ENCODE measurements at places on chromosomes 3 and 15.

GRCh38 chr15:39741258-39741657, 41.4 kb downstream of the FSIP1 start:
- DNase-seq, result no peak

GRCh38 chr15:101664303-101664913, 12.2 kb upstream of the TM2D3 start:
- no peak for DNase-seq

DNA sequence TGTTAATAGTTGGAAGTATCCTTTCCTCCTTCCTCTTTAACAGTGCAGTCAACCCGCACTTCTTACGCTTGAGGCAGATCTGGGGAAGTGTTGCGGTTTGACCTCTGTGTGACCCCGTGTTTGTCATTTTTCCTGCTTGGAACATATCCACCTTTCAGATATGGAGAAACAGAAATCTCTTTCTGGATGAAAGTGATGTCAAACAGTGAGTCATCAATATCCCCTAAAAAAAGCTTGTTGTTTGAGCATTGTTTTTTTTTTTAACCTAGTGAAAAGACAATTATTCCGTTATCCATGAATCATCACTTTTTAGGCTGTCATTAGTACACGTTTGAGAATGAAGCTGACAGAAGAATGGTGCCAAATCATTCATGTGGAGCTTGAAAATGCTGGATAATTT, 293.7 kb downstream of the ARPP21 start:
- DNase-seq, result no peak

GRCh38 chr15:59035201-59035600, 47.7 kb downstream of the RNF111 start:
- no peak for DNase-seq

- DNase-seq, result peak; percentile 70
Measured at GRCh38 chr3:45966950-45967640, 23.8 kb downstream of the CXCR6 start.

DNA sequence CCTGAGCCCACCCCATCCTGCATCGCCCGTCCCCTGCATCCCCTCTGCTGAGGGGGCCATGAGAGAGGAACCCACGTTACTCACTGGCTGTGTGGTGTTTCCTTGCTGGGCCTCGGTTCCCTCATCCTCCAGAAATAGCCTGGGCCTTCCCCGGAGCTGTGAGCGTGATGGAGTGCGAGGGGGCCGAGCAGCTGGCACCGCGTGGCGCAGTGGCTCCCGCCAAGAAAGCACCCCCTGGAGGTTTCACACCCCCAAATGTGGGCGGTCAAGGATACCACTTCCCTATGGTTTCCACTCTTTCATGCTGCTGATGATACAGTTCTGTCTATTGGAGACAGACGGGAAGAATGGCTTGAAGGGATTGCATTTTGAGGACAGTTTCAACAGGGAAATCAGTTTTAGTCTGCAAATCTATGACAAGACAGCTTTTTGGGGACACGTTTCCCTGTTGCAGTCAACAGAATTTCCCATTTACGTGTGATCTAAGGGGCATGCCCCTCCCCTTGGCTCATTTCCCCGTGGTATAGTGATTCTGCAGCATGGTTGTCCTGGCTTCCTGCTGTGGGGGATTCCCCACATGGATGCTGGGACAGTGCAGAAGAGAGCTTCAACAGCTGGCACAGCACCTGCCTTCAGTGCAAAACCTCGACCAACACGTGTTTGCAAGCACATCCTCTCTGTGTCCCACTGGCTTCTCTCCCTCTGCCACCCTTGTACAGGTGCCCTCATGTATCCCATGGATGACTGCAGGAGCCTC, 377.5 kb downstream of the LRTM1 start:
- peak; percentile 66 for DNase-seq

- no peak for DNase-seq
Measured at GRCh38 chr3:27943106-27943505, 221.0 kb upstream of the EOMES start.

DNA sequence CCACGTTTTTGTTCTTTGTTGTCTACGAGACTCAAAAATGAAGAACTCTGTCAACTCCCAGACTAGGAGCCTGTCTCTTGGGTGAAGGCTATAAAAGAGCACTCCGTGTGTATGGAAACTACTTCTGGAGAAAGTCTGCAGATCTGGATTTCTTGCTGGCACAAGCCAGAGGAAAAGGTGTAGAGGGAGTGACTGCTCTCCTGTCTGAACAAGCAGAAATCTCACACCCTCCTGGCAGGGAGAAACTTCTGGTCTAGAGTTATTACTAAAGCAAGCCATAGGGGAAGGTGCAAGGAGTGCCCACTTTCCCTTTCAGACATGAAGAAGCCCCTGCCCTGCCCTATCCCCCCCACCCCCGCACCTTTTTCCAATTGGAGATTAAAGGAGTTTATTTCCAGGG, 9.5 kb downstream of the PLAAT1 start:
- DNase-seq, result no peak

DNA sequence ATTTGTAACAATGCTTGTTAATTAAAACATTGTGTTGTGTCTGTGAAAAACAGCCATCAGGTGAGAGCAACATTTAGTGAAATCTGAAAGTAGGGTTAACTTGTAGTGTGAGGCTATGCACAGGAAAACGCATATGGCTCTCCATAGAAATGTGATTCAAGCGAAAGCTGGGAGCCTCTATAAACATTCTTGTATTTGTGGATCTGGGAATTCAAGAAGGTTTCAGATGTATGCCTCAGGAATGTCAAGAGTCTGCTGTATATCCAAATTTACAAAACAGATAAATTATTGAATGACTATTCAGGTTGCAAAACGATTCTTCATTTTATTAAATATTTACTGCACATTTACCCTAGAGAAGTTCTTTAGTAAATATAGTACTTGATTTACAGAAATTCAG, 166.0 kb downstream of the THSD4 start:
- DNase-seq, result no peak

- DNase-seq, result no peak
Measured at GRCh38 chr15:50905055-50905454, 3.4 kb upstream of the AP4E1 start.

GRCh38 chr3:179416681-179417080, 34.6 kb downstream of the GNB4 start:
- no peak for DNase-seq

DNA sequence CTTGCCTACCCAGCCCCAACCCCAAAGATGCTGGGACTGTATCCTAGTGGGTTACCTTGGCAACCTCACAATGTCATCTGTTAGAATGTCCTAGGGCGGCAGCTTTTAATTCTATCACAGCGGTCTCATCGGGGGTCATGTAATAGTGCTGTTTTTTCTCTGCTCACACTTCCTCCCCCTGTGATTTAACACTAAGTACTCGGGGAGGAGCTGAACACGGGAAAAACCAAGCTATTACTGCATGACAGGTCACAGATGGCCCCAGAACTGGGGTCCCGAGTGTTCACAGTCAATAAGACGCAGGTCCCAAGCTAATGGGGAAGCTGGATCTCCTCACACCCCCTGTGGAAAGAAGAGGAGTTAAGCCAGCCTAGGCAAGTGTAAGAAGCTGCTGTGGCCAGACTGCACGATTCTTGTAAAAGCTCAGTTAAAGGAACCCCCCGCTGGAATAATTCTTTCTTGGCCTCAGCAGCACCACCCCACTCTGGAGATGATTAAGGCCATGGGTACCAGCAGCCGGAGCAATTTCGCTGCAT, 2.5 kb upstream of the RFTN1 start:
- DNase-seq, result no peak

- peak; percentile 69 for DNase-seq
Measured at GRCh38 chr15:79853492-79854328, 43.1 kb downstream of the MTHFS start.

DNA sequence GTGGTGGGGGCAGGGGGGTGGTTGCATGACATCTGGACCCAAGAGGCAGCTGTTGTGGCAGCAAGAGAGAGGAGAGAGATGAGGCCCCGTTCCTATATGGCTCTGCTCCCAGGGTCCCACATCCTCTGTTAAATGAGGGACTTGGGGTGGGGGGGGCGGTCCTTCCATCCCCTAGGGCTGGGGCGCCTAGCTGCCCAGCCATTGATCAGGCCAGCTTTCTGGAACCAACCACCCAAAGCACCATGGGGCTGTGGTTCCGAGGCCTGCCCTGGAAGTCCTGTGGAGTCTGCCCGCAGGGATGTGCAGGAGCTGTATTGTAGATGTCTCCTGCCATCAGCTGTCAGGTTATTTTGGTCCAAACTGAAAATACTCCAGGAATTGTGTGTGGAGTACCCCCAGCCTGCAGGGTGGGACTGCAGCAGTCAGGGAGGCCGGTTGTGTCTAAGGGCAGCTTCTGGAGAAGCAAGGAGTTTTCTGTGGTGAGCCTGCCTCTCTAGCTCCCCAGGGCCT, 5.2 kb downstream of the FURIN start:
- DNase-seq, result no peak

GRCh38 chr15:57797110-57797509, 90.6 kb downstream of the POLR2M start:
- no peak for DNase-seq

DNA sequence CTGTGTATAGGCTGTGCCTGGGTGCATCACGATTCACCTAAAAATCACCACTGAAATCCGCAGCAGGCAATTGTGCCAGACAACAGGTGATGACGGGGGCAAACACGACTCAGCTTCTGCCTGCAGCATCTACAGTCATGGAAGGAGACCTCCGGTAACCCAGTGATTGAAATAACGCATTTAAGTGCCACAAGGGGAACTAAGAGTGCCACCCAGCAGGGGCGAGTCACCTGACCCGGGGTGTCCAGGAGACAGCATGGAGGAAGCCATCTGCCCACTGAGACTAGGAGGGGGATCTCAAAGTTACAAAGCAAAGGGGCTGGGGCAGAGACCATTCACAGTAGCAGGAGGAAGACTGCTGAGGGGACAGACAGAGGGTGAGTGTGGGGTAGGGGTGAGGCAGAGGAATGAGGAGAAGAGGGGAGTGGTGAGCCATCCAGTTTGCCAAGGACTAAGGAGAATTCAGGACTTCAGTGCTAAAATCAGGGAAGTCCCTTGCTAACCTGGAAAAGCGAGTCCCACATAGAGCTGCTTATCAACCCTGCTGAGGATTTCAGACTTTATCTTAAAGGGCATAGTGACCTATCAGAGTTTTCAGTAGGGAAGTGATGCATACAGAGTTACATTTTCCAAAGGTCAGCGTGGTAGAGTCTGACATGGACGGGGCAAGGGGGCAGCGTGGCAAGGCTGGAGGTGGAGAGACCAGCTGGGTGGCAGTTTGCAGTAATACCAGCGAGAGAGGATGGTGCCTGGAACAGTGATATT, 256.7 kb upstream of the HES1 start:
- DNase-seq, result no peak

DNA sequence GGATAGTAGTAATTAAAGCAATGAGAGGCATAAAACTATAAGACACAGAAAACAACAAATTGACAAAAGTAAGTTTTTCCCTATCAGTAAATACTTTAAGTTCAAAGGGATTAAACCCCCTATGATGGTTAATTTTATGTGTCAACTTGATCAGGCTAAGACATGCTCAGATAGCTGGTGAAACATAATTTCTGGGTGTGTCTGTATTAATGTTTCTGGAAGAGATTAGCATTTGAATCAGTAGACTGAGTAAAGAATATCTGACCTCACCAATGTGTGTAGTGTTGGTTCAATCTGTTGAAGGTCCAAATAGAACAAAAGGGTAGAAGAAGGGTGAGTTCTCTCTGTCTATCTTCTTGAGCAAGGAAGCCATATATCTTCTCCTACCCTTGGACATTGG, 283.3 kb upstream of the GRM7 start:
- DNase-seq, result no peak

- DNase-seq, result no peak
Measured at GRCh38 chr3:133711013-133711412, 35.2 kb upstream of the TF start.

DNA sequence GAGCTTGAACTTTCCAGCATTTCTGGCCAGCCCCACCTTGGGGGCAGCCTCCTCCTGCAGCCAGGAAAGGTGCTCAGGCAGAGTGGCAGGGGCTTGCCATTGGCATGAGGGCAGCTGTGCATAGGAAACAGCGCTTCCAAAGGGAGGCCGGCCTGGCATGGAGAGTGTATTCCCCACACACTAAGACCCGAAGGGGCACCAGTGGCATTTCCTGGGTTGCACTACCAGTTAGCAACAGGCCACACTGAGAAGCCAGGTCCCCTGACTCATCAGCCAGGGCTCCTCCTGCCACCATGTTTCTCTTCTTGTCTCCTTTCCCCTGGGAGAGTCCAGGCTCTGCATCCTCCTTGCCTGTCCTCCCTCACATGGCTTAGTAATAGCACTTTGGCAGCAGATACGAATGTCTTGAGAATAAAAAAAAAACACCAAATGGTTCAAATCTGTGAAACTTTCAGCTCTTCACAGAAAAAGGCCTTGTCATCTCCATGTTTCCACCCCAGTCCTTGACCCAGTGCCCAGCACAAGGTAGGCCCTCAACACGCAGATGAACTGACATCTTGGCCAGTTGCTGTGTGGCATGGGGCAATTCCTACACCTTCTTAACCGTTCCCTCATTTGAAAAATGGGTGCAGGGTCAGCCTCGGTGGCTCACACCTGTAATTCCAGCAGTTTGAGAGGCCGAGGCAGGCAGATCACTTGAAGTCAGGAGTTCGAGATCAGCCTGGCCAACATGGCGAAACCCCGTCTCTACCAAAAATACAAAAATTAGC, 180.4 kb downstream of the SMAD6 start:
- no peak for DNase-seq

GRCh38 chr15:85752491-85752961, 42.2 kb downstream of the KLHL25 start:
- no peak for DNase-seq

DNA sequence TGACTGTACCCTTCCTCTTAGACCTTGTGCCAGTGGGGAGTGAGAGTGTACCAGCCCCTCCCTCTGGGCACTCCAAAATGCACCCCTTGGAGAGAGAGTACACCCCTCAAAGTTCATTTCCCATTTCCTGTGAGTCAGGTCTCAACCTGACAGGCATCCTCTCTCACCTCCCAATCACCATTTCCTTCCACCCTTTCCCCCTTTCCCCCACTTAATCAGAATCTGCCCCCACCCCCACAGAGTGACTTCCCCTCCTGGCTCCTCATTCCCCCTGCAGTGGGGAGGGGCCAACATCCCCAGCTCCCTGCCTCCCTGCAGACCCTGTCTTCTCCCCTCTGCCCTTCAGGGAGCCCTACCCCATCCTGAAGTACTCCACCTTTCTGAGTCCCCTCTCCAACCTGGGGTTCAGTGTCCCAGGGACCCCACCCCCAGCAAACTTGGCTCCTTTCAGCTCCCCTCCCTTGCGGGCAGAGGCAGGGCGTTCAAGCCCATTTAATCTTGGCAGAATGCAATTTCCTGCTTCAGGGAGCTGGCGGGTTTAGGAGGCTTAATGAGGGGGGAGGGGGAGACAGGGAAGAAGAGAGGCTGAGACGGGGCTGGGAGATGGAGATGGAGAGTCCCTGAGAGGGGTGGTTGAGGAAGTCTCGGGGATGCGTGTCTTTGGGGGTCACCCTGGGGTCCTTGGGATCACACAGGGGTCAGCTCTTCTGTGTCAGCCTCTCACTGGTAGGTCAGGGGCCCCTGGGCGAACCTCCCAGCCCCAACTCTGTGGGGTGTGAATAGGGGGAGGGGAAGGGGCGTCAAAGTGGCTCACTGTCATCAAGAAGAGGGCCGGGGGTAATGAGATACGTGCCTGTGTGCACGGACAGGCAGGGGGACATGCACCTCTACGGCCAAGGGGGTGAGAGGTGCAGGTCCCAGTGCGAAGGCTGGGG, 16.6 kb upstream of the SEMA3F start:
- no peak for DNase-seq

- no peak for DNase-seq
Measured at GRCh38 chr3:171604370-171604769, 144.2 kb upstream of the TNIK start.

Measured in dorsolateral prefrontal cortex (tissue), 122 donors.